CD8-positive, alpha-beta memory T cell (primary cell): ENCODE measurements at places on chromosomes 16 and 17. TPM values are rescaled to one million over a fixed set of nuclear protein-coding genes. Genes with fewer than 3 reads are reported as not detected.

DNA sequence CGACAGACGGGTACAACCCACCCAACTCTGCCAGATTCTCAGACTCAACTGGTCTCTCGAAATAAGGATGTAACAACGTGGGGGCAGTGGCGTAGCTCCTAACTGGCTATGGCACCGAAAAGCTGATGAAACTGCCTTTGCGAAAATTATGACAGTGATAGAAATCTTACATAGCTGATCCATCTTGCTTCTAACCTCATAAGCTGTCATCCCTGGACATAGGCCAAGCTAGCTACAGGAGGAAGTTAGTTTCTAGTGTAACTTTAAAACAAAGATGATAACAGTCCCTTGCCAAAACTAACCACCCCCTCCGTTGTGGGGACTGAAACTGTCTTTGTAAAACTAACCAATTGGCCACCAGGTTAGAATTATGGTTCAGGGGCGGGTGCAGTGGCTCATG lies 220.1 kb downstream of the SLC39A11 start:
- DNase-seq = no peak
- no peaks in the 10 kb centered on the region for H3K36me3 ChIP-seq
- H3K4me3 ChIP-seq = no peak overlapping the region
- H3K27ac ChIP-seq = no peak overlapping the region

DNA sequence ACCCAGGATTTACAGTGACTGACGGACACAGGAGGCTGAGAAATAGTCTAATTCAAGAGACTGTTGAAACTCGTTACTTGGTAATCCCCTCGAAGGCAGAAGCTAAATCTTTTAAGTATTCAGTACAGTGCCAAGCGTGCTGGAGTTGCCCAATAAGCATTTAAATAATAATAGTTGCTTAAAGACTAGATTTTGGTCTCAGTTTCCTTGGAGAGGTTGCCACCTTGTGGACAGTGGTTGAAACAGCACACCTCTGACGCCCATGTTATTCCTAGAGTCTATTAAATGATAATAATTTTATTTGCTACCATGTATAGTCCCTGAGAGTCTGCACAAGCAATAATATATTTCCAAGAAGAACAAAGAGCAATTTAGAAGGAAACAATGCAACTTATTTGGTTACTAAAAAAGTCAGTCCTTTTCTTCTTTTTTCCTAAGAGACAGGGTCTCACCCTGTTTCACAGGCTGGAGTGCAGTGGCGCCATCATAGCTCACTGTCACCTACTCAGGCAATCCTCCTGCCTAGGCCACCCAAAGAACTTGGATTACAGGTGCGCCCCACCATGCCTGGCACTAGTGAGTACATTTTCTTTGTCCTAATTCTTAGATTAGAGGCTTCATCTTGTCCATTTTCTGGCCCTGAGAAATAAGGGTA lies 138.0 kb upstream of the NUDT7 start:
- H3K4me3 ChIP-seq = no peak overlapping the region
- no peaks in the 10 kb centered on the region for H3K36me3 ChIP-seq

DNA sequence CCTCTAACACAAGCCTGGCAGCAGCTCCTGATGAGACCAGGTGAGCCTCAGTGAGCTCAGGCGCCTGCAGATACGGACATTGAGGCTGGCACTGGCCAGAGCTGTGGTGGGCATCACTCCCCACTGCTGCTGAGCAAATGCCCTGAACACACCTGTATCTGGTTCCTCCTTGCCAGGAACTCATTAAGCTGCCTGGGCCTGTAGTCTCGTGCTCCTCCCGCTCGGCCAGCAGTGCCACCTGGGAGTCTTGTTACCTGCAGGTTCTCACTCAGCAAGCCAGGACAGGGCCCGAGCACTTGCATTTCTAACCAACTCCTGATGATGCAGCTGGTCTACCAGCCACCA lies 13.3 kb downstream of the EIF4A3 start:
- H3K36me3 ChIP-seq = peaks cover 18% of the 10 kb centered on the region
- H3K27me3 ChIP-seq = no peaks in the 10 kb centered on the region
- no peak overlapping the region for H3K27ac ChIP-seq

GRCh38 chr17:81973432-81973831 lies 4.0 kb upstream of the ASPSCR1 start:
- H3K27me3 ChIP-seq = no peaks in the 10 kb centered on the region
- H3K4me3 ChIP-seq = no peak overlapping the region
- no peaks in the 10 kb centered on the region for H3K36me3 ChIP-seq
- H3K4me1 ChIP-seq = peaks cover 12% of the 10 kb centered on the region

GRCh38 chr16:67040166-67040565 lies 11.2 kb downstream of the CBFB start:
- no peak for DNase-seq
- H3K4me1 ChIP-seq = peaks cover 8% of the 10 kb centered on the region
- peaks cover 10% of the 10 kb centered on the region for H3K36me3 ChIP-seq
- no peaks in the 10 kb centered on the region for H3K27me3 ChIP-seq
- no peak overlapping the region for H3K4me3 ChIP-seq

DNA sequence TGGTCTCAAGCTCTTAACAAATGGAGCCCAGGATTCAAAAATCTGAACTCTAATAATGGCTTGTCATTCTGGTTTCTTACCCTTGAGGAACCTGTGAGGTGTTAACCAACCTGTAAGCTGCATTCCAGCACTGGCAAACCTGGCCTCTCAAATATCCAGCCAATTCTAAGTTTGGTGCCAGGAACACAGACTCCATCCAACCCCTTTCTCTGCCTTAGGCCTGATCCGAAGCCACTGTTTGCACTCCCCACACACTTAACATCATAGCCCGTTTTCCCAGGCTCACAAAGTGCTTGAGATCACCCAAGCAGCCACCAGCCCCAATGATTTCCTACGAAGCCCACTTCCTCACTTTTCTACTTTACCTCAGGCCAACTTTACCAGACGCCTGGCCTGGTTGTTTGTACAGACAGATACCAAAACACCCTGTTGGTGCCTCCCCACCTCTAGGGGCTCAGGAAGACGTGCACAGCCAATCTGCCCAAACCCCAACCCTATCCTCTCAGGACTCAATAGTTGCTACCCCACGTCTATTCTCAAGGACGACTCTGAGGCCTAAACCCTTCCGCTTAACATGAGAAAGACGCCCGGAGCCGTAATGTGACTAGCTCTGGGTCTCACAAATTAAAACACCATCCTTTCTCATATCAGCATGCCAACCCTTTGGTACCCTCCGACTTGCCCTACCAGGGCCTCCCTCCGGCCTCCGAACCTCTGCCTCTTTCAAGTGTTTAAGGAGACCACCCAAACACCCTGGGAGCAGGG lies 3.2 kb upstream of the PER1 start:
- H3K36me3 ChIP-seq = peaks cover 17% of the 10 kb centered on the region
- peak overlapping the region; percentile 100 for H3K27ac ChIP-seq
- no peaks in the 10 kb centered on the region for H3K27me3 ChIP-seq
- peak; percentile 49 for DNase-seq

GRCh38 chr17:78920528-78920927 lies 4.7 kb downstream of the TIMP2 start:
- H3K4me1 ChIP-seq = peaks cover 9% of the 10 kb centered on the region
- no peak for DNase-seq
- H3K27me3 ChIP-seq = no peaks in the 10 kb centered on the region
- H3K27ac ChIP-seq = no peak overlapping the region

DNA sequence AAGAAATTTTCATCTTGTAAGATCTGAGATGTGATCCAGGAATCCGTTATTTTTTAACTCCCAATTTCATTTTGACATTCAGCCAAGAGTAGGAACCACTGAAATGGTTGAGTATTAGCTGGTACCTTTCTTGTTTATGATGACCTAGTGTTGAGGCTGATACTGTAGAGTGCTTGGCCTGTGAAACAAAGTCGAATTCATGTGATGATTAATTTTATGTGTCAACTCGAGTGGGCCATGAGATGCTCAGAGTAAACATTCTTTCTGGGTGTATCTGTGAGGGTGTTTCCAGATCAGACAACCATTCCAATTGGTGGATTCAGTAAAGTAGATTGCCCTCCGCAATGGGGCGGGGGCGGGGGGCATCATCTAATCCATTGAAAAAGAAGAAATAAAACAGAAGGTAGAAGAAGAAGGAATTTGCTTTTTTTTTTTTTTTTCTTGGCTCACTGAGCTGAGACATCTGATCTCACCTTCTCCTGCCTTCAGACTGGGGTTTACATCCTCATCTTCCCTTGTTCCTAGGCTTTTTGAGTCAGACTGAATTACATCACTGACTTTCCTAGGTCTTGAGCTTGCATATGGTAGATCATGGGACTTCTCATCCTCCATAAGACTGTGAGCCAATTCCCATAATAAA lies 264.6 kb upstream of the KCNJ16 start:
- H3K4me3 ChIP-seq = no peak overlapping the region
- H3K36me3 ChIP-seq = no peaks in the 10 kb centered on the region
- H3K27me3 ChIP-seq = no peaks in the 10 kb centered on the region
- H3K27ac ChIP-seq = no peak overlapping the region
- no peaks in the 10 kb centered on the region for H3K4me1 ChIP-seq

GRCh38 chr16:16014329-16015224 lies 65.2 kb downstream of the ABCC1 start:
- DNase-seq = no peak
- H3K36me3 ChIP-seq = peaks cover 23% of the 10 kb centered on the region
- no peak overlapping the region for H3K4me3 ChIP-seq
- H3K4me1 ChIP-seq = no peaks in the 10 kb centered on the region
- no peak overlapping the region for H3K27ac ChIP-seq

DNA sequence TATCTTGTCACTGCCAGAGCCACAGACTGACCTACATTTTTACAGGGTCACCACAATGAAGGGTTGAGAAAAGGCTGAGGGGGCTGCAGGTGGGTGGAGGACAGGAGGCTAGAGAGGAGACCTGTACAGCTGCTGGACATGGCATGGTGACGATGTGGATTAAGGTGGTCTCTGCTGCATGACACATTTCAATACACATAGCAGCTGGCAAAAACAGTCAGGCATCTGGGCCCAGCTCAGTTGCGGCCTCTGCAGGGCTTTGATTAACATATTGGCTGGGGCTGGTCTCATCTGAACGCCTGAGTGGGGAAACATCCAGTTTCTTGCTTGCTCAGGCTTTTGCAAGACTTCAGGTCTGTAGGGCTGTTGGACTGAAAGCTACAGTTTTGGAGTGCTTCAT lies 265.4 kb upstream of the FOXF1 start:
- H3K4me3 ChIP-seq = no peak overlapping the region
- peaks cover 9% of the 10 kb centered on the region for H3K27me3 ChIP-seq
- H3K36me3 ChIP-seq = no peaks in the 10 kb centered on the region
- no peak overlapping the region for H3K27ac ChIP-seq
- DNase-seq = no peak

- H3K4me3 ChIP-seq = no peak overlapping the region
- DNase-seq = no peak
- peaks cover 7% of the 10 kb centered on the region for H3K36me3 ChIP-seq
Measured at GRCh38 chr16:89374393-89374960, 115.9 kb downstream of the ANKRD11 start.

DNA sequence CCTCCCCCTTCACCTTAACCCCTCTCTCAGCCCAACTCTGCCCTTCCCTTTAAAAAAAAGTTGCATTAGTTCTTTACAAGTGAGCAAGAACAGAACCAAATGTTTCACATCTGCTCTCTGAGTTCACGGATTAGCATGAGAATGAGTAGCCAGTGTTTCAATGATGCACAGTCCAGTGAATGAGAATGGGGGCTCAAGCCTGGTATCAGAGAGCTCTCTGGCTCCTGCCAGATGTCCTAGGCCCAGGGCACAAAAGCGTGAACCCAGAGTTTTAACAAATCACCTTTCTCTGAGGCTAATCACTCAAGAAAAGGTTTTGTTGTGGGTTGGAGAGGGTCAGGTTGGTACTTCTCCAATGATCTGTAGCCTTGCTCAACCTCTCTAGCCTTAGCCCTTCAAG lies 41.5 kb upstream of the HS3ST3A1 start:
- H3K36me3 ChIP-seq = no peaks in the 10 kb centered on the region
- no peaks in the 10 kb centered on the region for H3K4me1 ChIP-seq
- H3K27ac ChIP-seq = no peak overlapping the region

- DNase-seq = no peak
- no peaks in the 10 kb centered on the region for H3K27me3 ChIP-seq
- peak overlapping the region; percentile 78 for H3K4me3 ChIP-seq
- peak overlapping the region; percentile 73 for H3K27ac ChIP-seq
- peaks cover 55% of the 10 kb centered on the region for H3K4me1 ChIP-seq
Measured at GRCh38 chr16:1960665-1961630, 1.6 kb downstream of the NDUFB10 start.

GRCh38 chr16:21626659-21627277 lies 25.6 kb downstream of the IGSF6 start:
- H3K4me3 ChIP-seq = no peak overlapping the region
- no peaks in the 10 kb centered on the region for H3K27me3 ChIP-seq
- H3K36me3 ChIP-seq = peaks cover 22% of the 10 kb centered on the region
- H3K4me1 ChIP-seq = peaks cover 14% of the 10 kb centered on the region
- DNase-seq = no peak

GRCh38 chr17:41457676-41458075 lies 9.5 kb downstream of the KRT32 start:
- H3K27me3 ChIP-seq = no peaks in the 10 kb centered on the region
- H3K4me1 ChIP-seq = no peaks in the 10 kb centered on the region
- no peak overlapping the region for H3K4me3 ChIP-seq
- H3K27ac ChIP-seq = no peak overlapping the region
- H3K36me3 ChIP-seq = no peaks in the 10 kb centered on the region

- peak; percentile 87 for DNase-seq
- H3K4me3 ChIP-seq = peak overlapping the region; percentile 37
- peak overlapping the region; percentile 31 for H3K27ac ChIP-seq
Measured at GRCh38 chr17:81484195-81484979, 28.2 kb downstream of the ACTG1 start.

GRCh38 chr17:5820721-5821456 lies 236.6 kb upstream of the NLRP1 start:
- H3K27ac ChIP-seq = no peak overlapping the region
- H3K4me1 ChIP-seq = no peaks in the 10 kb centered on the region
- no peaks in the 10 kb centered on the region for H3K36me3 ChIP-seq

DNA sequence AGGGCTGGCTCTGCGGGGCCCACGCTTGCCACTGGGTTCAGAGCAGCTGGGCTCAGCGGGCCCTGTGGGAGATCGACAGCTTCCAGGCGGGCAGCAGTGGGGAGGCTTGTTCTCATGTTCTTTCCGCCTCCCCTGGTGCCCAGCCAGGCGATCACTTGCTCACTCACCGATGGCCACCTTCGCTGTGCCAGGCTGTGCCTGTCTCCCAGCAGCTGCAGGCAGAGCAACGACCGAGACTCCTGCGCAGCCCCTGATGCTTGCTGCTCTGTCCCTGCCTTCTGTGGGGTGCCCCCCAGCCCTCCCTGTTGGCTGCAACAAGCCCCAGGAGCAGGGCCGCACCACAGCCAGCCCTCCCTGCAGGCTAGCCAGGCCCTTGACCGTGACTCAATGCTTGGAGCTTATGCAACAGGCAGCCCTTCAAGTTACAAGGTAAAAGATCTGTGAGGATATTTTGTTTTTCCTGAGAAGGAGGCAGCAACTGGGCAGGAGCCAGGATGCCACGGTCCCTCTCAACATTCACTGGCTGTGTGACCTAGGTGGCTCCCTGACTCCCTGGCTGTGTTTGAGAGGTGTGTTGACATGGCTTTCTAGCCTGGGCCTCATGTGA lies 9.6 kb upstream of the SPNS2 start:
- no peak overlapping the region for H3K27ac ChIP-seq
- no peak for DNase-seq
- no peaks in the 10 kb centered on the region for H3K27me3 ChIP-seq
- H3K36me3 ChIP-seq = no peaks in the 10 kb centered on the region

The DRC3 gene
- 0.33 TPM for total RNA-seq

The PRRT2 gene
- 1.3 TPM for total RNA-seq

The CTRB2 gene
- total RNA-seq = not detected

The OR1F1 gene
- not detected for total RNA-seq

The GPR179 gene
- 0.09 TPM for total RNA-seq

The MEIOB gene
- total RNA-seq = not detected

The TMEM106A gene
- total RNA-seq = 8.8 TPM

The STX1B gene
- 0.40 TPM for total RNA-seq

The FBXO39 gene
- total RNA-seq = not detected

The TMED6 gene
- 1.4 TPM for total RNA-seq

The KRT24 gene
- not detected for total RNA-seq

The EPOP gene
- 47.0 TPM for total RNA-seq

The CNGB1 gene
- not detected for total RNA-seq
